ENCODE measurements at places on chromosomes 3 and 15. TPM values are rescaled to one million over a fixed set of nuclear protein-coding genes. Genes with fewer than 3 reads are reported as not detected.

PLCH1 gene
- total RNA-seq: 2.0 TPM

DNA sequence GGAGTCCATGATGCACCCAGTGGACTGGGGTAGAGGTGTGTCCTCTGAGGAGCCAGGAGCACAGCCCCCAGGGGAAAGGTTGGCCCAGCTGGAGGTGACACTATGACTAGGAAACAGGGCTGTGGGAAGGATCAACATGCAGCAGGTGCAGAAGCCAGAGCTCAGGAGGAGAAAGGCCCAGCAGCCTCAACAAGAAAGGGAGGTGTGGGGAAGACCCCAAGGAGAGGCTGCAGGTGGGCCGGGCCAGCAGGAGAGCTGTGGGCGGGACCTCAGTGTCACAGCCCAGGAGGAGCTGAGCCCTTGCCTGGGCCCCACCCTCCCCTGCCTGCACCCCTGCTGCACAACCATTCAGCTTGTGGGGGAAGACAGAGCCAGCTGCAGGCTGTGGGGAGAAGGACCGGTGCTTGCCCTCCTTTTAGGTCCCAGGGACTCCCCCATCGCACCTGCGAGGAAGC lies 18.4 kb upstream of the KLF13 start:
- no peak for DNase-seq

KLHL40 gene
- total RNA-seq: not detected

DNA sequence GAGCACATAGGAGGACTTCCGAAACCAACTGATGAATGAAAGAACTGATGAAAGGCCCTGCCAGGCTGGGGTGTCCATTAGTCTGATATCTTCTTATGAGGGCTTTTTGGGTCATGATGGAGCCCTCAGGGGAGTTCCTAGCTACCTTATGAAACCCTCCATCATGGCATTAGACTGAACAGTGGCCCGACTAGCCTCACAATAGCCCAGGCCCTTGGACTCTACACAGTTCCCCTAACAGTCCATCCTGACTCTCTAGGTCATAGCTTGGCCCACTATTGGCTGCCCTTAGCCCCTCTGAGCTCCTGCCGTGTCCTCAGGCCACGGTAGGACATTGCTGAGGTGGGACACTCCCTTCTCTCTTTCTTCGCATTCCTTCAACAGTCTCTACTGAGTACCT lies 365.9 kb downstream of the CACNA2D3 start:
- no peak for DNase-seq

MME gene
- 1.5 TPM for total RNA-seq

Data from Daoy (cell line).